NCI-H1436 treated with DMSO at 0.1 percent for 48 hours (cell line): ENCODE measurements at places on chromosomes 7 and 10.
A peak's percentile ranks its signal among the peaks of the same experiment; 100 is the strongest.

DNA sequence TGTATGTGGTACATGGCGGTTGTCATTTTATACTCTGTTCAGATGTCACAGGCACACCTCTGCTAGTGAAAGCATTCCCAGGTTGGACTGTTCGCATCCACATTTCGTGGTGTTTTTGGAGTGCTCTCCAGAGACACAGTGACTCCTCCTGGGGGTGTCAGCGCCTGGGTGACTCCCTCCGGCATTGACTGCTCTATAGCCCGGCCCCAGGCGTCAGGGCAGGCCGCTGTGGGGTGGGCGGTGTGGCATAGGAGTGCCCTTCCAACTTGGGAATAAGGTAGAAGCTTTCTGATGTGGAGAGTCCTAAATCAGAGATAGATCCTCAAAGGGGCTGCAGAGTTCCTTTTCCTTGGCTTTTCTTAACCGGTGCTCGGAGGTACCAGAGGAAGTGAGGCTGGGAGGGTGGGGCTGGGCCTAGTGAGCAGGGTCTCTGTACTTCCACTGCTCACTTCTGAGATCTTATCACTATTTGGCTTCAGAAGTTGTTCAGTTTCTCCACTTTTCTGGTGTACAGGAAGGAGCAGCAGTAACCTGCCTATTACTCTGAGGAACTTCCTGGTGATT is 32.3 kb downstream of the CCNY start:
- no peak for DNase-seq

GRCh38 chr7:27198871-27199801 is 755 bp downstream of the HOXA13 start:
- no peak for DNase-seq

DNA sequence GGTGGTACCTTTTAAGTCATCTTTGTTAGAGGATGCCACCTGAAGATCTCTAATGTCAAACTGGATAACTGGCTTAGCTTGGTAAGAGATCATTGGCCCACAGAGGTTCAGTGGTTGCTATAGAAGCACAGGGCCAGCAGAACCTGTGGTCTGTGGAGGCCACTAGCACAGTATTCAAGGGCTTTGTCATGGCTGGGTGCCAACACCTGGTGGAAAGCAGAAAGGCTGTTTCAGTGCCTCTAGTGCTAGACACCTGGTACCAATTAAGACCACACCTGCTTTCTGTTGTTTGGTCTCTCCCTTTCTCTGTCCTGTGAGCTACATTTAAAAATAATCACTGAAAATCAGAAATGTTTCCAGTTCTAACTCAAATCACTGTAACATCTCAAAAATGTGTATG is 10.0 kb upstream of the PCGF5 start:
- DNase-seq = peak; percentile 97

- no peak for DNase-seq
Observed at GRCh38 chr7:87628780-87629569, 777 bp downstream of the RUNDC3B start.

DNA sequence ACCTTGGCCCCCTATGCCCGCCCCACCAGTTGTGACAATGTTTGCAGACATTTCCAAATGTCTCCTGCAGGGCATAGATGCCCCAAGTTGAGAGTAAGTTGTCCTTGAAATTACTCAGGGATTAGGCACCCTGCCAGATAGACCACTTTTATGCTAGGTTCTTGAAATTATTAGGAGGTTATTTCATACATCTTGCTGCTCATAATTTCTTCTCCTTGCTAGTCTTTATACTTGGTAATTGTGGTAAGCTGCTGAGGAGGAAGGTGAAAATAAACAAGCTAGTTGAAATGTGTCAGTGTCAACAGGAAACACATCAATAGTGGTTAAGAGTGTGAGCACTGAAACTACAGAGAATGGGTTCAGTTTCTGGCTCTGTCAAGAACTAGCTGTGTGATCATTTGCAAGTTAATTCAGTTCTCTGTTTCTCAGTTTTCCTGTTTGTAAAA is 63.7 kb upstream of the AOAH start:
- no peak for DNase-seq

DNA sequence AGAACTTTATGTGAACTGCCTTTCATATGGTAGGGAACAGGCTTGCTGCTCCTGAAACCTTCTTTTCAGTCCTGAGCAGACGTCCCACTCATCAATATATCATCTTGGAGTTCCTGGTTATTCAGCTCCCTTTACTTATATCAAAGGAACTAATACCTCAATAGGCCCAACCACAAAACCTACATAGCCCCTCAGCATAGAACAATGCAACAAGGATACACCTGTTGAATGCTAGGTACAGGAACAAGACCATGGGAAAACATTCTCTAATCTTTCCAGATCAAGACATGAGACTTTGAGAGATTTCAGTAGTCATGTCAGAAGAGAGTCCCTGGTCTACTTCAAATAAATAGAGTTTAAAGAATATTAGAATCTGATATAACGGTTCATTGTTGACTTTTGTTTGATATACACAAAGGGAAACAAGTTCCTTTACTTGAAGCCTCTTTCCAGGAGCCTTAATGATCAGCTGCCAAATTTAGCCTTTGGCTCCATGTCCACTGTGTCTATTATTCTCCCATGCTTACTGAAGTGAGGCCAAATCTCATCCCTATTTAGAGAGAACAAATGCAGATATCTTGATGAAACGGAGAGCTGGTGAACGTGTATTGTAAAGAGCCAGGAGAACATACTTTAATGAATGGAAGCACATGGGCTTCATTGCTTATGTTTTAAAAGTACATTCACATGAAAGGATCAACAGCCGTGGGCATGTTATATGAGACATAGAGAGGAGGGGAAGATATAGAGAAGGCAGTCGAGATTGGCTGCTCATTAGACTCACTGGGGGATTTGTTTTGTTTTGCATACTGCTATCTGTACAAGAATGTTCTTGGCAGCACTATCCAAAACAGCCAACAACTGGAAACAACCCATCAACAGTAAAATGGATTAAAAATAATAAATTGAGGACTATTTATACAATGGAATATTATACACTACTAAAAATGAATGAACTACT is 9.5 kb downstream of the RHOBTB1 start:
- no peak for DNase-seq

- no peak for DNase-seq
Observed at GRCh38 chr10:16863766-16864165, 46.5 kb upstream of the RSU1 start.

DNA sequence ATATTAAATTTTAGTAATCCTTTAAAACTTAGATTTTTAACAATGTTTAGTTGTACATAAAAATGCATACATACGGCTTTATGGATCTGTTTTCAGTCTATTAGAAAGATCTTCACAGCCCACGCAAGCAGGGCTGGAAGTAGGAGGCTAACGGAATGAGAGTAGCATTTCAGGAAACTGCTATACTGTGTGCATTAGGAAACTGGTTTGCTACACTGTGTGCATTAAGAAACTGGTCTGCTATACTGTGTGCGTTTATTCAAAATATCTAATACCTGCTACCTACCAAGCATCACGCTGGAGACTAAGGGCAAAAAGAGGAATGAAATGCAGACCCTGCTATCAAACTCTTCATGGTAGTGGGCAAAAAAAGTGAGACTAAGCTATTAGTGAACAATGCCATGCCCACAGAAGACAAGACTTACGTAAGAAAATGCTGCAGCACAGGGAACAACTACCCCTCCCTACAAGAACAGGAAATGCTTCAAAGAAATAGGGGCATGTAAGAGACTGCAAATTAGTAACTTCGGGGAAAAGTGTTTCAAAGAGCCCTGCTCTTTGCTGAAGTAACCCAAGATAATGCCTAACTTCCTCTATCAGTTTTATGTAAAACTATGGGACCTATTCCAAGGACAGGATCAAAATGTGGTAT is 11.3 kb downstream of the RAB11FIP2 start:
- DNase-seq = no peak

DNA sequence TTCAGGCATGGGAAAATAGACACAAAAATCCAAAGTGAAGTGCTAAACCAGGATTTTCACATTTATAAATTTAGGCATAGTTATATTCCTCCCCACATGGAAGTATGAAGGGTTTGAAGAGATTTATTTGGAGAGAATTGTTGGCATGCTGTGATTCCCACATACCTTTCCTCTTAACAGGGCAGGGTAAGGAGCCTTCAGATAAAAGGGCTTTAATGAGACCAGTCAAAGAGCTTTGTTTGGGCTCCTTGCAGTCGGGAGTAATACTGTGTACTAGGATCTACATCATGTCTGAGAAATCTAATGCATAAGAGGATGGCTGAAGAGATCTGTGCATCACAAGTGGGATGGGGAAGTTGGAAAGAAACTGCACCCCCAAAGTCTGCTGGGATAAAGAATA is 140.8 kb upstream of the PTN start:
- no peak for DNase-seq

DNA sequence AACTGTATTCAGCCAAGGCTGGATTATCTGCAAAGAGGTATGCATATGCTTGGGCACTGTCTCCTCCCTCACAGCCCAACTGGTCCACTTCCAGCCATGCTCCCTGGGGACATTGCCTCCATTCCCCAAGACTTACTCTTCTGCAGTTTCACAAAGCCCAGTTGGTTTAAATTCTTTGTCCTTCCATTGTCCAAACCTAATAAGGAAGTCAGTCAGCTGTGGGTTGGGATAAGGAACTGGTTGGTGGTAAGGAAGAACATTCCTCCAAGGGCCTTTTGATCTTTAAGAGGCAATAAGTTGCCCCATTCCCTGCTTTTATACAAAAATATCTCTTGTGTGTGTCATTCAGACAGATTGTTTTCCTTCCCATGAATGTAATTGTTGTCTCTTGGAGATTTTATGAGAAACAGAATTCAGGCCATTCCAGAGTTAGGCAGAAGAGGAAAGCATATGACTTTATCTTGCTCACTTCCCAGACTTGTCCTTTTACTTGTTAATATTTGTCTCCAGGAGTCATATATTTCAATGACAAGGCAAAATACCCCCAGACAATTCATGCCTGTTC is 673.7 kb downstream of the SUGCT start:
- no peak for DNase-seq

GRCh38 chr7:94450044-94450697 is 55.5 kb downstream of the COL1A2 start:
- no peak for DNase-seq

- no peak for DNase-seq
Observed at GRCh38 chr7:85806321-85806720, 619.5 kb upstream of the SEMA3D start.

- no peak for DNase-seq
Observed at GRCh38 chr10:101614663-101615524, 26.8 kb downstream of the DPCD start.

GRCh38 chr10:28811639-28812349 is 134.5 kb downstream of the BAMBI start:
- no peak for DNase-seq

- no peak for DNase-seq
Observed at GRCh38 chr10:103680869-103681236, 174.5 kb downstream of the SH3PXD2A start.
